ENCODE measurements at places on chromosomes 1 and 21.

- no peak for DNase-seq
These were observed 882.6 kb downstream of the LTN1 start for GRCh38 chr21:28110074-28110473.

GRCh38 chr1:18111605-18112297 is 4.2 kb downstream of the IGSF21 start:
- DNase-seq, result no peak

GRCh38 chr1:6205849-6206519 is at the start of gene RNF207:
Gene RNF207 (plus strand): TSS chr1:6206119. CDS start chr1:6206536, 417 bp downstream.
- no peak for DNase-seq

GRCh38 chr21:14762734-14763694 is 216.9 kb upstream of the SAMSN1 start:
- DNase-seq, result no peak

GRCh38 chr1:221863635-221864034 is 121.7 kb upstream of the DUSP10 start:
- no peak for DNase-seq

DNA sequence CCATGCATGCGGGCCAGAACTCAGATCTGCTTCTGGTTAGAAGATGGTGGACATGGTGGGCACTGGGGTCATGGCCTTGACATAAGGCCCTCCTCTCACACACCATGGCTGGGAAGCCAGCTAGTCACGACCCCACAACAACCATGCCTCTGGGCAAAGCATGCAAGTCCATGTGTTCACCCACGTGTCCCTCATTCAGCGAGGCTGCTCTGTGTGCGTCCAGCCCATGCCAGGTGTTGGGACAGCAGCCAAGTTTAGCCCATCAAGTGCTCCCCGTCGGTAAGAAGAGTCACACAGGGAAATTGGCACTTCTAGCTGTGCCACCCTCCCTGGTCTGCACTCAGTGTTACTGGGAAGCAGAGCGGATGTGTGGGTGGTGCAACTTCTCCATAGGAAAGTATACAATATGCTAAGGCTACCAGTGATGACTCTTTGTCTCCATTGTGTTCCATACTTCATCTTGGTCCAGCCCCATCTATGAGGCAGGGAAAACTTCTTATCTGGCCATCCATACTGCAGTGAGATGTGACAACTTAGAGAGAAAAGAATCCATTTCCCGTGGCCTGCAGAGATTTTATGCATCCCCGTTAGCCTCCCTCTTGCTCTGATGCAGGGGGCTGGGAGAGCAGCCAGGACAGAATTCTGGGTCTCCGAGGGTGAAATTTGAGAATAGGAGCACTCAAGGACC is 198.0 kb downstream of the GRIK3 start:
- DNase-seq, result no peak

DNA sequence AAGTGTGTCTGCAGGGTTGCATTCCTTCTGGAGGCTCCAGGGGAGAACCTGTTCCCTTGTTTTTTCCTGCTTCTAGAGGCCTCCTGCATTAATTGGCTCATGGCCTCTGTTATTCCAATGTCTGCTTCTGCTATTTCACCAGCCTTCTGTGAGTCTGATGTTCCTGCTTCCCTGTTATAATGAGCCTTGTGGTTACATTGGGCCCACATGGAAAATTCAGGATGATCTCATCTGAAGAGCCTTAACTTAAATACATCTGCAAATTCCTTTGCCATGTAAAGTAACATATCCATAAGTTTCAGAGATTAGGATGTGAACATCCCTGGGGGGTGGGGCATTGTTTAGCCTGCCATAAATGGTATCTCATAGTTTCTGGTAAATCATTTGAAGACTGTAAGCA is 181.1 kb downstream of the RWDD3 start:
- no peak for DNase-seq

GRCh38 chr1:32859915-32860314 is 10.8 kb downstream of the FNDC5 start:
- no peak for DNase-seq
